ENCODE measurements at places on chromosomes 11 and 22.

- no peak for DNase-seq
These were observed 17.0 kb downstream of the IL17REL start for GRCh38 chr22:49995361-49996118.

GRCh38 chr22:46349238-46349637 lies 13.7 kb downstream of the TRMU start:
- no peak for DNase-seq

- DNase-seq, result no peak
These were observed 25.8 kb downstream of the RBFOX2 start for GRCh38 chr22:36002718-36003260.

DNA sequence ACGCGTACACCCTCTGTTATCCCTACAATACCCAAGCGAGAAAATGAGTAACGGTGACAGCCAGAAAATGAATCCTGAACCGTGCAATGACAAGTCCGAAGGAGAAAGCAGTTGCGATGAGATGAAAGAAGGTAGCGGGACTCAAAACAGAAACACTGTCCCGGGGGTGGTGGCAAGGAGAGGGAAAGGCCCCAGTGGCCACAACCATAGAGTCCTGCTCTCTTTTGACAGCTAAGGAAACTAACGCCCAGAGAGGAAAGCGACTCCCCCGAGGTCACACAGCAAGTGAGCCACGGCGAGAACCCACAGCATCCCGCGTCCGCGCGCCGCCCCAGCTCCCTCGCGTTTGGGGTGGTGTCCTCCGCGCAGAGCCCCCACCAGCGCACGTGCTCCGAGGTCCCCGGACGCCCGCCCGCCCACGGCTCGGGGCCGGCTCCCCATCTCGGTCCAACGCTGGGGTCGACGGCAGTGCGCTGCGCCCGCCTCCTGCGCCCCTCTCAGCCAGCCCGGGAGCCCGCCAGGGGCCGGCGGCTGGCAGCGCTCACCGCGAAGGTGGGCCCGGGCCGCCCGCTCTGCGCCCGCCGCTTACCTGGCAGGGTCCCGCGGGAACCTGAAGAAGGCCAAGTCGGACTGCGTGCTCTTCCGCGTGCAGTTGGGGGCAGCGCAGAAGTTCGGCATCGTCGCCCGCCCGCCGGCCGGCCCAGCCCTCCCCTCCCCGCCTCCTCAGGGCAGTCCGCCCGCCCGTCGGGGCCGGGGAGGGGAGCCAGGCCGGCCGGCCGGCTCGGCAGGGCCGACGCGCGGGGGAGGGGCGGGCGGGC lies 564 bp downstream of the THAP12 start:
- no peak for DNase-seq

- DNase-seq, result no peak
These were observed 222.2 kb upstream of the TENM4 start for GRCh38 chr11:79663017-79663416.

- DNase-seq, result no peak
These were observed 9.0 kb downstream of the RBX1 start for GRCh38 chr22:40960145-40960544.

GRCh38 chr11:86914865-86915519 lies 40.2 kb downstream of the FZD4 start:
- no peak for DNase-seq

- no peak for DNase-seq
These were observed 27.3 kb upstream of the SUSD2 start for GRCh38 chr22:24153959-24154358.

GRCh38 chr22:43293655-43294392 lies 49.3 kb downstream of the SCUBE1 start:
- DNase-seq, result no peak

DNA sequence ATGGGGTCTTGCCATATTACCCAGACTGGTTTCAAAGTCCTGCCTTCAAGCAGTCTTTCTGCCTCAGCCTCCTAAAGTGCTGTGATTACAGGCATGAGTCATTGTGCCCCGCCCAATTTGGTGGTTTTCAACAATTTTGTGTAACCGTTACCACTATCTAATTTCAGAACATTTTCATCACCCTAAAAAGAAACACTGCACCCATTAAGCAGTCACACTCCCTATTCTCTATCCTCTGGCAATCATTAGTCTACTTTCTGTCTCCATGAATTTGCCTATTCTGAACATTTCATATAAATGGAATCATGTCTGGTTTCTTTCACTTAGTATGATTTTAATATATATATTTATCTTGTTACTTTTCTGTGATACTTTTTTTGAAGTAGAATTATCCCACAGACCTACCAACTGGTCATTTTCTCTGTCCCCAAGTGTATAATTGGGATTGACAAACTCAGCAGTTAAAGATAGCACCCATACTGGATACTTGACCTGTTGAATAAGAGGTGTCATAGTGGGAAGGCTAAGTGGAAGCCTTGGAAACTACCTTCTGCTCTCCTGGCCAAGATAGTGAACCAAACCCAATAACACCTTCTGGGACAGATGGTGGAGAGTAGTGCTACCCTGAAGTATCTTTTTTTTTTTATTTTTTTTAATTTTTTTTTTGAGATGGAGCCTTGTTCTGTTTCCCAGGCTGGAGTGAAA lies 64.8 kb downstream of the STIM1 start:
- no peak for DNase-seq

GRCh38 chr11:66607126-66607834 lies 9.2 kb upstream of the RBM14 start:
- peak; percentile 28 for DNase-seq

GRCh38 chr11:88103337-88104206 lies 71.7 kb downstream of the RAB38 start:
- peak; percentile 1 for DNase-seq

DNA sequence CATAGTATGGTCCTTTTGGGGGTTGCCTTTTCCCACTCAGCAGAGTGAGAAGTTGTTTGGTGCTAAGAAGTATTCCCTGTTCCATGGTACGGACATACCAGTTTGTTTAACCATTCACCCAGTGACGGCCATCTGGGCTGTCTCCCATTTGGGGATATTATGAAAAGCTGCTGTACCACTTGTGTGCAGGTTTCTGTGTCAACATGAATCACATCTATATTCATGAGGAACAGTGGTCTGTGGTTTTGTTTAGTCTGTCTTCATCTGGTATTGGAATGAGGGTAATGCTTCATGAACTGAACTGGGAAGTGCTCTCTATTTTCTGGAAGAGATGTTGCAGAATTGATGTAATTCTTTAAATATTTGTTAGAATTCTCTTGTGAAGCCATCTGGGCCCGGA lies 89.5 kb downstream of the TRMU start:
- peak; percentile 39 for DNase-seq

DNA sequence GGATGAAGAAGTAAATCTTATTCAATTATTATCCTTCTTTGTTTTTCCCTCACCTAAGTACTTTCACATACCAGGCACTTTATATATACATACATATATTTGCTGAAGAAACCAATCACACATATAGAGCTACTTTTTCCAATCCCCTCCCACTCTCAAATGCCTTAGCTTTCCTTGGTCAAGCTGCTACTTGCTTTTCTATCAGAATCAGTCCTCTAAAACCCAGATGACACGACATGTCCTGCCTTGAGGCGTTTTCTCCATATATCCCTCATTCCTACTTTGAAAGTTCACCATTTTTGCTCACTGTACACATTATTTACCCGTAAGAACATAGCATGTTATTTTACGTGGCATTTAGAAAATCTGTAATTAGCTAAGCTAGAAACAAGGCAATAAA lies 5.4 kb downstream of the RAB38 start:
- DNase-seq, result no peak

DNA sequence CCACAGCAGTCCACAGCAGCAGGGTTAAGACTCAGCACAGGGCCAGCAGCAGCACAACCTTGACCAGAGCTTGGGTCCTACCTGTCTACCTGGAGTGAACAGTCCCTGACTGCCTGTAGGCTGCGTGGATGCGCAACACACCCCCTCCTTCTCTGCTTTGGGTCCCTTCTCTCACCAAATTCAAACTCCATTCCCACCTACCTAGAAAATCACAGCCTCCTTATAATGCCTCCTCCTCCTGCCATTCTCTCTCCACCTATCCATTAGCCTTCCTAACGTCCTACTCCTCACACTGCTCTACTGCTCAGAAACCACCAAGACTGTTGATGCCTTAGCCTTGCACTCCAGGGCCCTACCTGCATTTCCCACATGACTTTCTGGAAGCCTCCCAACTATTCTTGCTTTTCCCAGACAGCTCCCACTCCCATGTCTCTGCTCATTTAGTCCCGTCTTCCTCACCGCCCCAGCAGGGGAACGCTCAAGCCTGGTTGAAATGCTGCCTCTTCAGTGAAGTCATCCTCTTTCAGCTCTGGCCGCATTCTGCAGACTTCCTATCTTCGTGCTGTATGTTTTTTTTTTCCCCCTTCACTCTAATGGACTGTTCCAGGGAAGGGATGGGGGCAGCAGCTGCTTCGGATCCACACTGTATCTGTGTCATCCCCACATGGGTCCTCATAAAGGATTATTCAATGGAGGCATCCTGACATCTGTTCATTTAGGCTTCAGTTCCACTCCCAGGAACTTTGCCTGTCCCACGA lies 3.3 kb downstream of the IL18BP start:
- DNase-seq, result no peak

DNA sequence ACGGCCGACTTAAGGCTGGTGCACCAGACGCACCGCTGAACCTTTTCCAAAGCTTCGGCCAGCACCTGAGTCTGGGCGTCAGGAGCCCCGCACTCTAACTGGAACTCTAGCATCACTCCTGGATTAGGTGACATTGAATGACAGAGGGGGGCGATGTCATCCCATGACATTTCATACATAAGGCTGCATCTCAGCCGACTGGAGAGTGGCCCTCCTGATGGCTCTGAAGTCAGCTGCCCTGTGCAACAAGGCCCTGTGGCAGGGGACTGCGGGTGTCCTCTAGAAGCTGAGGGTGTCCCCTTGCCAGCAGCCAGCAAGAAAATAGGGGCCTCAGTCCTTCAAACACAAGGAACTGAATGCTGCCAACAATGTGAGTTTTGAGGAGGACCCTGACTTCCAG lies 10.1 kb upstream of the FADS3 start:
- DNase-seq, result no peak

- DNase-seq, result no peak
These were observed 264.4 kb downstream of the CTTN start for GRCh38 chr11:70662691-70663098.

- DNase-seq, result peak; percentile 47
These were observed 18.4 kb downstream of the SELENOO start for GRCh38 chr22:50218996-50219727.

- DNase-seq, result no peak
These were observed 8.2 kb upstream of the TENM4 start for GRCh38 chr11:79449040-79449439.

- DNase-seq, result no peak
These were observed 117.2 kb upstream of the IGLL5 start for GRCh38 chr22:22770280-22770871.

GRCh38 chr11:109383306-109383705 lies 38.7 kb upstream of the C11orf87 start:
- DNase-seq, result no peak

DNA sequence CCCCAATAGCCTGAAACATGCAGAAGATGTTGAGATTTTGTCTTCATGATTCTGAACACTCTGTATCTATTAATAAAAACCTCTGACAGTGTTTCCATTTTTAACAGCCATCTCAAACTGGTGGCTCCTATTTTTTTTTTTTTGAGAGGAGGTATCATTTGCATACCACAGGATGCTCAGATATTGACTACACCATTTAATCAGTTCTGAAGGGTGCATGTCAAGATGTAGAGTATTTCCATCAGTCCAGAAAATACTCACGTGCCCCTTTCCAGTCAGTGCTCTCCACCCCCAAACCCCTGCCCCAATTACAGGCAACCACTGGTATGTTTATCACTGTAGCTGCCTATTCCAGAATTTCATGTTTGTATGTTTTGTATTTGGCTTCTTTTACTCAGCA lies 85.3 kb upstream of the SORL1-AS1 start:
- DNase-seq, result no peak

GRCh38 chr22:39490966-39491680 lies 11.0 kb upstream of the MIEF1 start:
- no peak for DNase-seq
